ENCODE measurements at places on chromosomes 11 and 22. TPM values are rescaled to one million over a fixed set of nuclear protein-coding genes. Genes with fewer than 3 reads are reported as not detected.
A peak's percentile ranks its signal among the peaks of the same experiment; 100 is the strongest.

RHOD gene
- total RNA-seq, result 5.3 TPM

TIMP3 gene
- total RNA-seq, result 98.8 TPM

LRRC74B gene
- total RNA-seq, result not detected

CASP12 gene
- total RNA-seq, result not detected

MS4A7 gene
- not detected for total RNA-seq

INS gene
- not detected for total RNA-seq

VPS11 gene
- 22.2 TPM for total RNA-seq

PKDREJ gene
- not detected for total RNA-seq

POTEH gene
- not detected for total RNA-seq

GRCh38 chr11:63567044-63567840 is 4.1 kb upstream of the PLAAT2 start:
- peak; percentile 88 for DNase-seq

DNA sequence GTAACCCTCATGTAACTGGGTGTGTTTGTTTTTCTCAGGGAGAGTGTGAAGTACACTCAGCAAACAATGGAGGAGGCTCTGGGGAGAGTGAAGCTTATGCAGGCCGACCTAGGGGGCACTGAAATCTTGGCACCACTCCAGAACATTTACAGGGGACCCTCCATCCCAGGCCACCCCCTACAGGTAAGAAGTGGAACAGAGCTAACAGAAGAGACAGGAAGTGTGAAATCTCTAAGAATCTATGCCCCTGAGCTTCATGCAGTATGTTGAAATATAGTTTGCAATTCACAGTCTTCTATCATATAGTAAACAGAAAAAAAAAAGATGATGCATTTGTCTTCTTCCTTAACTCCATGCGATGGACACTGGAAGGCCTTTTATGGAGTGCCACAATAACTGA is 8.4 kb downstream of the VWA5A start:
- DNase-seq, result no peak

DNA sequence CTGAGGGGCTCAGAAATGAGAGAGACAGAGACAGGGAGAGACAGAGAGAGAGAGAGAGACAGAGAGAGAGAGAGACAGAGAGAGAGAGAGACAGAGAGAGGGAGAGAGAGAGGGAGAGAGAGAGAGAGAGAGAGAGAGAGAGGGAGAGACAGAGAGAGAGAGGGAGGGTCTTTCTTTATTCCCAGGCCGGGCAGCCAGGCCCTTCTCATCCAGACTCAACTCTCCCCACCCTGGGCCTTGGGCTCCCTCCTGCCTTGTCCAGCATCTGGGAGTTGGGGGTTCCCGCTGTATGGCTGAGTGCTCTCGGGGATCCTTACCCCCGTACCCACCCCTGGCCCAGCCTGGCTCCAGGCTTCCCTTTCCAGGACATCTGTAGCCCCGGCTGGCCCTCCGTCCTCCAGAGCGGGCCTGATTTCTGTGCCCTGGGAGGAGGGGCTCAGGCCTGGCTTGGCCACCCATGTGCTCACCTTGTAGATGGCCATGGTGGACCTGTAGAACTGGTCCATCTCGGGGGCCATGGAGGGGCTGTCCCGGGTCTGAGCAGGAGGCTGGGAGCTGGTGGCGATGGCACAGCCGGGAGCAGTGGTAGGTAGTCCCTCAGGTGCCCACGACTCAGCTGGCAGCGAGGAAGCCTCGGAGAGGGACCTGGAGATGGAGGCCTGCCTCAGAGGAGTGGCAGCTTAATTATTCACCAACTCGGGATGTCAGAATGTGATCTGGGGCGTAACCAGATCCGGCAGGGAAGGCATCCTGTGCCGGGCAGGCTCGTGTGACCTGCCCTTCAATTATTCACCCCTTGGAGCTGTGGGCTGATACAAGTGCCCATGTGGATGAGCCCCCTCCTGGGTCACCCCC is at the start of gene BAIAP2L2:
Gene BAIAP2L2, minus strand, starts transcription at position 677 of the 855 bp plus-strand sequence. Its CDS starts 159 bp downstream, at position 518.
- DNase-seq, result no peak

- no peak for DNase-seq
Observed at GRCh38 chr11:44878711-44879110, 72.0 kb downstream of the TP53I11 start.

GRCh38 chr11:121703201-121703600 is 250.4 kb upstream of the SORL1-AS1 start:
- DNase-seq, result no peak

DNA sequence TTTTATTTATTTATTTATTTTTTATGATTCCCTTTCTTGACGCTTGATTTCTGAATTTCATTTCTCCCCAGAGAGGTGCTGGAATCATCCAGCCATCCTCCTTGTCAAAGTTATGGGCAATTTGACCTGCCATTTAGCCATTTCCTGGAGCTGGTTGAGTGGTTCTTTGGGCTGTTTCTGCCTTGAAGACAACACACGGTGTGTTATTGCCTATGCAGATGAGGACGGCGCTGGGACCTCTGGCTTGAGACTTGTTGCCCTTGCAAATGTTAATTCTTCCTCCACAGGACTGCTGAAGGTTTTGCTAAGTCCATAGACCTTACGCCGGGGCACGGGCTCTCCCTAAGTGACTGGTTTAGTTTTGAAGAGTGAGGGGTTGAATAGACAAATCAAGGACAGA is 147.9 kb upstream of the PLET1 start:
- DNase-seq, result no peak

GRCh38 chr11:77661670-77662069 is 24.1 kb upstream of the CLNS1A start:
- no peak for DNase-seq

GRCh38 chr11:17294033-17294432 is 17.5 kb downstream of the NUCB2 start:
- no peak for DNase-seq

GRCh38 chr22:26548984-26549383 is 36.7 kb upstream of the TFIP11 start:
- DNase-seq, result no peak

DNA sequence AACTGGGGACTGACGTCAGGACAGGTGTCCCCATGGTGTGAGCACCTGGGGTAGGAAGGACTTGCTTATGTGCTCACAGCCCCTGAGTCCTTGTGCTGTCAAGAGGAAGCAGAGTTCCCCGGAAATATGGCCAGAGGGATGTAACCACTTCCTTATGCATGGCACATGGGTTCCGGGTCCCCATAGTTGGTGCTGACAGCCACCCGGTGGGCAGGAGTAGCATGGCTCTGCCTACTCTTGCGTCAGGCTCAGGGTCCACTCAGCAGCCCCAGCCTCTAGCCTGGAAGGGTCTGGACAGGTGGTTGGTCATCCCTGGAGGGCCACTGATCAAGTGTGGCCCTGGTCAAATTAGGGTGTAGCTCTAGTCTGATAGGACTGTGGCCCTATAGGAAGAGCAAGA is 42.8 kb upstream of the CCND1 start:
- no peak for DNase-seq

GRCh38 chr22:17597217-17597616 is 31.3 kb downstream of the ATP6V1E1 start:
- peak; percentile 42 for DNase-seq

DNA sequence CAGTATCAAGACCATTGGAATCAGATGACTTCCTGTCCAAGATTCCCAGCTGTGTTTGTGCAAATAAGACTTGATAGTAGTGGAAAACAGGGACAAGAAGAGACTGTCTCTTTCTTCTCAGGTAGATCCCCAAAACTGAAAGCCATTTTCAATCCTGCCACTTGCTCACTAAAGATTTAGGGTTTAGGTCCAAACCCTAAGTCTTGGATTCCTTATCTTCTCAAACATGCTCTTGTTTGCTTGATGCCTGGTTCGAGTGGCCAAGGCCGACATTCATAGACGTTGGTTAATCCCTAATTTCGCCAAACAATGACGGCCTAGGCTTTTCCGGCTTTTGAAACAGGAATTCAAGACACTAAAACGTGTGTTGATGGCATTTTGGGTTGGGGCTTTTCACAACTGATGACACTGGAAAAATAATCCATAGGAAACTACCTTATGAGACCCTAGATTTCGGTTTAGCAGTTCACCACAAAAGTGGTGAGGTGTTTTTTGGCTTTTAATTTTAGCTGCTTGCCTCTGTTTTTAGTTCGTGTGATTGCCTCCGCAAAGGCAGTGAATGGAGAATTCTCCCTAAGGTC is 1.0 kb upstream of the GTPBP1 start:
- no peak for DNase-seq

GRCh38 chr11:111476956-111477355 is 35.2 kb downstream of the BTG4 start:
- no peak for DNase-seq

DNA sequence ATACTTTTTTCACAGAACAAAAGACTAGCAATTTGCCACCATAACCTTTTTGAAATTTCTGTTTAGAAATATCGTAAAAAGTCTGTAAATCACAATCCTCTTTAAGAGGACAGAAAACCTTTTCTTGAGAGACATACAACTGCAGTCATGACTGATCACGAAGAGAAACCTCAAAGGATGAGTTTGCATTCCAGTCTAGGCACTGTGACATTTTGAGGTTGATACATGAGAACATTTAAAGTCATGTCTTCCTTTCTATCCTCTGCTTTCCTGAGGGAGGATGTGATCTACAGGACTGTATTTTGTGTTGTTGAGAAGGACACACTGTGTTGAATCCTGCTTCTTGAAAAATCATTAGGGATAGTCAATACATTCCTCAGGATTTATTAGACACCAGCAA is 476.7 kb upstream of the CCDC179 start:
- DNase-seq, result peak; percentile 33

GRCh38 chr11:59841514-59841913 is 3.8 kb downstream of the CBLIF start:
- no peak for DNase-seq

DNA sequence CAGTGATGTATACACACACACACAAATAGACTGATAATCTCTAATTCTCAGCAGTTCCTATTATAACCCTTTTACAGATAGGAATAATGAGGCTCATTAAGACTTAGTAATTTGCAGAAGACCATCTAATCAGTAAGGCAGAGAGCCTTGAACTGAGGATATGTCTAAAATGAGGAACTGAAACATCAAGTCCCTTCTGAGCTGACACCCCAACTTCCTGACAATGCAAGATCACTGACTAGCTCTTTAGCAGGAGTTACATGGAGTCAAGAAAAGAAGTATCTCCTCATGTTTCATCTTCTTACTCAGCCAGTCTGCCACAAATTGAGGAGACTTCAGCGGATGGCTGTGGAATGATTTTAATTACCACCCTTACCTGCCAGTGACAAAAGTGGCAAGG is 193.0 kb downstream of the MSANTD4 start:
- DNase-seq, result no peak

Data from IMR-90 (cell line).